Esophagus squamous epithelium (tissue), 5 donors: ENCODE measurements at places on chromosomes 12 and 14. TPM values are rescaled to one million over a fixed set of nuclear protein-coding genes. Genes with fewer than 3 reads are reported as not detected.

The HOXC9 gene
- total RNA-seq, result not detected

The HELB gene
- 1.6 TPM for total RNA-seq

The BDKRB1 gene
- 12.2 TPM for total RNA-seq

- H3K4me1 ChIP-seq, result peaks cover 4% of the 10 kb centered on the region
- no peak overlapping the region for H3K4me3 ChIP-seq
- DNase-seq, result no peak
Measured at GRCh38 chr12:26158078-26158764, 33.4 kb upstream of the BHLHE41 start.

DNA sequence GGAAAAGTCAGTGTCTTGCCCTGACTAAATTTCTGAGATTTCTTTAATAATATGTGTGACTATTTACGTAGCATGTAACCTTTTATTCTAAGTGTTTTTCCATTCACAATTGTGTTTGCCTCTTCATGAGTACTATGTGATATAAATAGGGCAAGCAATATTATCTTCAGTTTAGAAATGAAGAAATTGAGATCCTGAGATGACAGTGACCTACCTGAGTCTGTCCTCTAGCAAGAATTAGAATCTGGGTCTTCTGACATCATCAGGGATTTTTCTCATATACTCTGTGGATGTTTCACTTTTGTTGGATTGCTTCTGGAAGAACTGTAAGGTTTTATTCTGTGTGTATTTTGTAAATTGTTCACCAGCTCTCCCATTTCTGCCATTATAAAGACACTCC, 35.0 kb downstream of the TMTC2 start:
- no peak overlapping the region for H3K4me3 ChIP-seq
- no peaks in the 10 kb centered on the region for H3K27me3 ChIP-seq
- H3K4me1 ChIP-seq, result no peaks in the 10 kb centered on the region
- H3K36me3 ChIP-seq, result no peaks in the 10 kb centered on the region
- H3K27ac ChIP-seq, result no peak overlapping the region
- DNase-seq, result no peak

DNA sequence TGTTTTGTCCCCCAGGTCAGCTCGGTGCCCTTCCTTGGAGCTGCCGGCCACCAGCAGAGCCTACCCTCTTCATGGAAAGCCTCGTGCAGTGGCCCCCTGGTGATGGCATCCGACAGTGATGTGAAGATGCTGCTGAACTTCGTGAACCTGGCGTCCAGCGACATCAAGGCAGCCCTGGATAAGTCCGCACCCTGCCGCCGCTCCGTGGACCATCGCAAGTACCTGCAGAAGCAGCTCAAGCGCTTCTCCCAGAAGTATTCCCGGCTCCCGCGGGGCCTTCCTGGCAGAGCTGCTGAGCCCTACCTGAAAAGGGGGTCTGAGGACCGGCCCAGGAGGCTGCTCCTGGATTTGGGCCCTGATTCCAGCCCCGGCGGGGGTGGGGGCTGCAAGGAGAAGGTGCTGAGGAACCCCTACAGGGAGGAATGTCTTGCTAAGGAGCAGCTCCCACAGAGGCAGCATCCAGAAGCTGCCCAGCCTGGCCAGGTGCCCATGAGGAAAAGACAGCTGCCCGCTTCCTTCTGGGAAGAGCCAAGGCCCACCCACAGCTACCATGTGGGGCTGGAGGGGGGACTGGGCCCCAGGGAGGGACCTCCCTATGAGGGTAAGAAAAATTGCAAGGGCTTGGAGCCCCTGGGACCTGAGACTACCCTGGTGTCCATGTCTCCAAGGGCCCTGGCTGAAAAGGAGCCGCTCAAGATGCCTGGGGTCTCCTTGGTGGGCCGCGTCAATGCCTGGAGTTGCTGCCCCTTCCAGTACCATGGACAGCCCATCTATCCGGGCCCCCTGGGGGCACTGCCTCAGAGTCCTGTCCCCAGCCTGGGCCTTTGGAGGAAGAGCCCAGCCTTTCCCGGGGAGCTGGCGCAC, 1.3 kb downstream of the FAM181A start:
- H3K27ac ChIP-seq, result no peak overlapping the region
- no peaks in the 10 kb centered on the region for H3K36me3 ChIP-seq
- peaks cover 18% of the 10 kb centered on the region for H3K4me1 ChIP-seq
- H3K27me3 ChIP-seq, result no peaks in the 10 kb centered on the region
- H3K4me3 ChIP-seq, result no peak overlapping the region
